ENCODE measurements at places on chromosomes 11 and 22. TPM values are rescaled to one million over a fixed set of nuclear protein-coding genes. Genes with fewer than 3 reads are reported as not detected.
A peak's percentile ranks its signal among the peaks of the same experiment; 100 is the strongest.

Gene KCNQ1OT1
- 4.6 TPM for total RNA-seq

DNA sequence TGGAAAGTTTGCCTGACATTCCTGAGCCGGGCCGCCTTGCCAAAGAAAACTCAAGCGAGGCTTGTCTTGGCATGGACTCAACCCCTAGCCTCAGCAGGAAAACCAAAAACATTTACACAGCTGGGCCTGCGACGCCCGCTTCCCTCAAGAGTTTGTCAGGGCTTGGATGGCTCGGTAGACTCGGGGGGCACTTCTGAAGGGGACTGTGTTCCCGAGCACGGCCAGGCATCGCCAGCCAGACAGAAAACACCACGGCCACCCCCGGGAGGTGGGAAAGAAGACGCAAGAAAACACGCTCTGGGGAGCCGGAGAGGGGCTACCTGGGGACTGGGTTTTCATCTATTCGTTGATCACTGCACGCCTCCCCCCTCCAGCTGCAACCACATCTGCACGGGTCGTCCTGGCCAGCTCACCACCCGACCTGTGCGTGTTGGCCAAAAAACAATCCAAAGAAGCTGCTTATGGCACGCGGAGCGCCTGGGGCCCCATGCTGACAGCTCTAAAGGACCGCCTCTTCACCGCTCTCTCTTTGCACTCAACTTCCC is 380.7 kb downstream of the MN1 start:
- peak; percentile 91 for DNase-seq

GRCh38 chr11:8871962-8872361 is 39.0 kb upstream of the AKIP1 start:
- DNase-seq = peak; percentile 31

DNA sequence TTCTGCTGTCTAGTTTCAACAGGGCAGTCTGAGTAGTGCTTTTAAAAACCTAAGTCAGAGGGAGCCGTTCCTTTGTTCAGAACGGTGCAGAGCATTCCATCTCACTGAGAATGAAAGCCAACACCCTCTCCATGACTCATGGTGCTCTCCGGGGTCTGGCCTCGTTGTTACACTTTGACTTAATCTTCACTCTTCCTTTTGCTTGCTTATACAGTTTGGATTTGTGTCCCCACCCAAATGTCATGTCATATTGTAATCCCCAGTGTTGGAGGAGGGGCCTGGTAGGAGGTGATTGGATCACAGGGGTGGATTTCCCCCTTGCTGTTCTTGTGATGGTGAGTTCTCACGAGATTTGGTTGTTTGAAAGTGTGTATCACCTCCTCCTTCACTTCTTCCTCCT is 292.2 kb downstream of the ST3GAL4 start:
- peak; percentile 33 for DNase-seq

- peak; percentile 56 for DNase-seq
These were observed 1.6 kb downstream of the CAPN1 start for GRCh38 chr11:65183201-65183891.

Measured in stomach (tissue), 19 donors.